Stimulated activated naive CD8-positive, alpha-beta T cell treated with anti-CD3 and anti-CD28 coated beads, Interleukin-15, amount 100 ng/mL, for 72 hours (primary cell): ENCODE measurements at places on chromosomes 12 and 14.
A peak's percentile ranks its signal among the peaks of the same experiment; 100 is the strongest.

GRCh38 chr14:99596772-99597171, 7.2 kb downstream of the CCDC85C start:
- no peak for DNase-seq

- DNase-seq = peak; percentile 5
Observed at GRCh38 chr12:15700595-15700994, 88.6 kb downstream of the EPS8 start.

DNA sequence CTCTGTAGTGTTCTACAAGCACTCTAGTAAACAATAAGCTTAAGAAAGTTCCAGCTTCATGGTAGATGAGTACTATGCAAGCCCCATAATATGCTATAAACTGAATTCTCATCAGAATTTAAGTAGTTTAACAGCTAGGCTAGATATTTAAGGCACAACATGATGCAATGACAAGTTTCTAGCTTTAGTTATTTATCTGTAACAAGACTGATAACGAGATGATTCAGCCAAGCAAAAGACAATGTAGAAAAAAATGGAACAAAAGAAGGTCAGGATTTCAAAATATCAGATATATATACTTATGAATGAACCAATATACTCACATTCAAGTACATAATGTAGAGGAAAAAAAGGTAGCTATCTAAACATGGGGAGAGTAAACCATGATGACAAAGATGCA, 61.0 kb upstream of the RERGL start:
- no peak for DNase-seq

DNA sequence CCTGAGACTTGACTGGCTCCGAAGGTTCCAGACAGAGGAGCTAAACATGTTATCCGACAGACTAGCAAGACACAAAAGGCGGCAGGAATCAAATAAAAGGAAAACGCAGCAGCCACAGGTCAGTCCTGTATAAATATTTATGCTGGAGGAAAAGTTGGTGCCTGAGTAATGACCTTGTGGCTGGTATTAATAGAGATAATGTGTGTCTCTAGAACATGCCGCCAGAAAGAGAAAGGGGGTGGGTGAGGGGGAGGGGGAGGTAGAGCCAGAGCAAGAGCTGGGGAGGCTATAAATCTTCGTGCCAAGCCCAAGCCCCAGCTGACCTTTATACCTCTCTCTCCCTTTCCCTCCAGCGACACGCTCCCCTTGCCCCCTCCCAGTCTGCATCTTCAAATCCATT, 590.4 kb downstream of the MED13L start:
- DNase-seq = no peak

DNA sequence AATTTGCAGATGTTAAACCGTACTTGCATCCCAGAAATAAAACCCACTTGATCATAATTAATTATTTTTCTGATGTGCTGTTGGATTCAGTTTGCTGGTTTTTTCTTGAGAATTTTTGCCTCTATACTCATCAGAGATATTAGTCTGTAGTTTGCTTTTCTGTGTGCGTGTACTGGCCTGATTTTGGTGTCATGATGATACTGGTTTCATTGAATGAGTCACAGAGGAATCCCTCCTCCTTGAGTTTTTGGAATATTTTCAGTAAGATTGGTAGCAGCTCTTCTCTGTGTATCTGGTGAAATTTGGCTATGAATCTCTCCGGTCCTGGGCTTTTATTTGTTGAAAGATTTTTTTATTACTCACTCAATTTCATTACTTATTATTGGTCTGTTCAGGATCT, 100.4 kb upstream of the PMCH start:
- DNase-seq = no peak

GRCh38 chr14:55221186-55221585, 29.8 kb upstream of the DLGAP5 start:
- no peak for DNase-seq

- DNase-seq = no peak
Observed at GRCh38 chr12:114316076-114316475, 89.9 kb downstream of the TBX5 start.

GRCh38 chr12:55850401-55850800, 7.7 kb upstream of the MMP19 start:
- no peak for DNase-seq

DNA sequence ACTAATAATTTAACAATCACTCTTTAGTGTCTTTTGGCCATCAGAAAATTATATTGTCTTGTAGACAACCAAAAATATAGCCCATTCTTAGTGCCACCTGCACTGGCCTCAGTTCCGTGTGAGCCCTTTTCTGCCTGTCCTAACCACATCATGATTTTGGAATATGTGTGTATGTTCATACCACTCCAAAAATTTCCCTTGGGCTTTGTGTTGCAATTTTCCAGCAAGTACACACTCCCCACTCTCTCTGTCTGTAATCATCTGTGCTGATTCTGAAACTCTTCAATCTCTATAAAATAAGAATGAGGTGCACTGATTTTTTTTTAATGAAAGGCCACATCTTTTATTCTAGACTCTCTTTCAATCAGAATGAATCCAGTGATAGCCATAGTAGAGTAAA, 196.0 kb downstream of the PIK3C2G start:
- no peak for DNase-seq

- peak; percentile 67 for DNase-seq
Observed at GRCh38 chr12:103548622-103549601, 38.2 kb upstream of the STAB2 start.

GRCh38 chr12:90216815-90217214, 508.2 kb upstream of the ATP2B1 start:
- DNase-seq = no peak

- DNase-seq = no peak
Observed at GRCh38 chr12:45789025-45789424, 59.5 kb downstream of the ARID2 start.

DNA sequence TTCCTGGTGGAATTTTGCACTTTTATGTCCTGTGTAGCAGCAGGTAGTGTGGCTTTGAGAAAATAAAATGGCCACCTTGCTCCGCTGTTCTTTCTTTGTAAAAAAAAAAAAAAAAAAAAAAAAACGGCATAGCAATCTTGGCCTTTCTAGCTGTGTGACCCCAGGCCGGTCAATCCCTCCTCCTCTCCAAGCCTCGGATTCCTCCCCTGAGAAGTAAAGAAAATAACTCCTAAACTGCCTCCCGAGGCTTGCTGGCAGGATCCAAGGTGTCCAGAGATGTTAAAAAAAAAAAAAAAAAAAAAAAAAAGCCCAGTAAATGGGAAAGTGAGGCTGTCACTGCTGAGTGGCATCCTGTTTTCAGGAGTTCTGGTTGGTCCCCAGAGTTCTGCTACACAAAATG, 23.9 kb upstream of the MAP1LC3B2 start:
- DNase-seq = no peak

DNA sequence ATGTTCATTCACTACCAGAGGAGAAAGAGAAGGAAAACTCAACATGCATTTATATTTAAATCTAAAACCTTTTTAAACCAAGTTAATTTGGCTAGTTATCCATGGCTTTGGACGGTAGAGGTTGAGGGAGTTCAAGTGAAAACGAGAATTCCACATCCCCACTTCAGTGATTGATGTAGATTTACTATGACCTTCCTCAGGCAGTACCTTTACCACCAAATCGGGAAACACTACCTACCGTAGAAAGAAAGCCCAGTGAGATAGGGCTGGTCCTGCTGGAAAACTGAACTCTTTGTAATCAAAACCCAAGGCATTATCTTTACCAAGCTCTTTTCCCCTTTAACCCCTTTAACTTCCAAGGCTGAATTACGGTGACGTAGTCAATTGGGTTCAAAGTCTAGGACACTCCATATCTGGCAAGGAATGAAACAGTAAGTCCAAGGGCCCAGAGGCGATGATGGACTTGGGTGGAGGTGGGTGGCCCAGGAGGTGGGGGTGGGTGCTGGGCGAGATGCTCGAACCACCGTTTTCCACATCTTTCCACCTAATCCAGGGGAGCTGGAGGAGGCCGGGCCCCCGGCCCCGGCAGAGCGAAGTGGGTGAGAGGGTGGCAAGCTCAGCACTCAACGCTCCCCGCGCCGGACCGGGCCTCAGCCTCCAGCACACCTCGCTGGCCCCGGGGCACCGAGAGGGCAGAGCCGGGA, 618 bp downstream of the SEC23A start:
- no peak for DNase-seq

GRCh38 chr12:50353869-50354593, 42.4 kb downstream of the FAM186A start:
- no peak for DNase-seq
